ENCODE measurements at places on chromosomes 6 and 20. TPM values are rescaled to one million over a fixed set of nuclear protein-coding genes. Genes with fewer than 3 reads are reported as not detected.
A peak's percentile ranks its signal among the peaks of the same experiment; 100 is the strongest.

DNA sequence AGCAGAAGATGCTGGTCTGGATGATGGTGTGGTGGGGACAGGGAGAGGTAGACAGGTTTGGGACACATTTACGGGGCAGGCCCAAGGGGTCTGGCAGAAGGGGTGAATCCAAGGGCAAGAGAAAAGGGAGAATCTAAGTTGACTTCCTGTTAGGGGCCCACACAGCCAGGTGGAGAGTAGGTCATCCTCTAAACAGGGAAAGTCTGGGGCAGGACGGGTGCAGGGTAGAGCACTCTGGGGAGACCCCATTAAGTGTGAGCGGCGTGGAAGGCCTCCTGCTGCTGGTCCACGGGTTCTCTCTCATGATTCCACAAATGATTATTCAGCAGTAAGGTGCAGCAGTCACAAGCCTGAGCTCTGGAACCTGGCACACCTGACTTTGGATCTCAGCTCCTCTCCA is 2.7 kb downstream of the SRXN1 start:
- DNase-seq = no peak

GRCh38 chr20:47428851-47429336 is 72.4 kb upstream of the ZMYND8 start:
- no peak for DNase-seq

DNA sequence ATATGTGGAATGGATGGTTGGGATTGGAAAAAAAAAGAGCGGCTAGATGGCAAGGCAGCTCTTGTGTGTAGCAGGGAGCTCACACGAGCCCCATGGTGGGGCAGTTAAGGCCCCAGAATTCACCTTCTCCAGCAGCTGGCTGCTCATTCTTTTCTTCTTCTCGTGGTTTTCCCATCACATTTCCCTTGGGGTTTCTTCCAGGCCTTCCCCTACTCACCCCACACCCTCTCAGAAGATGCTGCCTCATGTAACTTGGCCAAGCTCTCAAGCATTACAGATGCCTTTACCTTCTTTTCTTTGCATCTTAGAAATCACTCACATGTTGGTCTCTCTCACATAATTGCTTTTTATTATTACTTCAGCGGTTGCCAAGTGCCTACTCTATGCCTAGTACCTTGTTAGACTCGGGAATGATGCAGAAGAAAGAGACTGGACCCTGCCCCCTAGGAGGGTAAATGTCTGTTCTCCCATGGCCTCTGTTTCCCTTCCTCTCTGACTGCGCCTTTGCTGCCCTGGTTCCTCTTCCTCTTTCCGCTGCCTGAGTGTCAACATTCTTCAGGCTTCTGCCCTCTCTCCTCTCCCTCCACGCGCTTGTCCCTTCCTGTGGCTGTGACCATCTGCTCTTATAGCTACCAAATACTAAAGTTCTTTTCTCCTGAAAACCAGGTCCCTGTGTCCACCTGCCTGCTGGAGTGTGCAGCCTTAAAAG is 28.6 kb downstream of the PPARD start:
- peak; percentile 57 for DNase-seq

GRCh38 chr20:5660346-5660745 is 89.9 kb upstream of the SHLD1 start:
- peak; percentile 44 for DNase-seq

GRCh38 chr6:111250791-111251354 is 163.6 kb downstream of the SLC16A10 start:
- DNase-seq = no peak

GRCh38 chr6:39194466-39194865 is 34.8 kb downstream of the KCNK5 start:
- no peak for DNase-seq

DNA sequence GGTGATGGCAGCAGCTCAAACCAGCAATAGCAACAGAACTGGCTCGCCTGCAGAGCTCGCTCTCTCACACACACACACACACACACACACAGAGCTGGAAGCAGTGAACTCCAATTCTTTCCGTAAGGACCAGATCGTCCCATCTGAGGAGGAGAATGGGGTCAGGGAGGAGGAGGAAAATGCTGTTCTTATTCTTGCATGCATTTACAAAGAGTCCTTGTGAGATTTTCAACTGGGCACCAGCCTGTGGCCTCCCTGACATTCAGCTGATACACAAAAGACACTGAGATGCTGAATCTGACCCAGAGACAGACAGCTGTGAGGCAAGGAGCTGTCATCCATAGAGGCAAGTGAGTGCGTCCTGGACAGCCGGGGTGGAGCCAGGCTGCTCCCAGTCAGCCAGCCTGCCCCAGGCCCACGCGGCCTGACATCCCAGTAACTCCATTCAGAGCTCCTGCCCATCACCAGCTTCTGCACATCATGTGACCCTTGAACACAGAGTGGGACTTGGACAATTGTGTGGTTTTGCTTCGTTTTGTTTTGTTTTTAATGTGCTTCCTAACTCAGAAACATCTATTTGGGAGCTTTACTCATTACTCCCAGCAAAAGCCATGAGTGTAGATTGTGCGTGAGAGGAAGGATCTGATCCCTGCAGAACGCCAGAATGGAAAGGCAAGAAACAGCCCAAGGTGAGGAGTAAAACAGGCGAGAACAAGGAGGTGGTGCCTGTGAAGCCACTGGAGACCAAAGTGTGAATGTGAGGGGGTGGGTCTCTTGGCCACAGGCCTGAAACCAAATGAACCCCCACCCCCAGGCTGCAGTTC is 2.1 kb downstream of the SERPINB9 start:
- DNase-seq = no peak

GRCh38 chr6:39344821-39345280 is 22.3 kb upstream of the KCNK16 start:
- DNase-seq = no peak

GRCh38 chr6:9593554-9593953 is 821.3 kb downstream of the TFAP2A start:
- DNase-seq = peak; percentile 8

- DNase-seq = no peak
These were observed 48.9 kb upstream of the TNFRSF21 start for GRCh38 chr6:47358440-47359225.

- no peak for DNase-seq
These were observed 24.0 kb upstream of the PPP1R3G start for GRCh38 chr6:5061152-5061551.

DNA sequence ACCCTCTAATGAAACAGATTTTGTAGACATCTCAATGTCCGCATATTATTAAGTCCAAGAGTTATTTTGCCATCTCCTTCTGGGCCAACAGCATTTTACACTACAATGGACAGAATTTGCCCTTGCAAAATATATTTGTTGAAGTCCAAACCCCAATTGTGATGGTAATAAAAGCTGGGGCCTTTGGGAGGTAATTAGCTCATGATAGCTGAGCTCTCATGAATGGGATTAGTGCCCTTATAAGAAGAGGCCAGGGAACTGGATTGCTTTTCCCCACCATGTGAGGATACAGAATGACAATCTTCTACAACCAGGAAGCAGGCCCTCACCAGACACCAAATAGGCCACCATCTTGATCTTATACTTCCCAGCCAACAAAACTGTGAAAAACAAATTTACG is 44.9 kb upstream of the MTRF1L start:
- no peak for DNase-seq

DNA sequence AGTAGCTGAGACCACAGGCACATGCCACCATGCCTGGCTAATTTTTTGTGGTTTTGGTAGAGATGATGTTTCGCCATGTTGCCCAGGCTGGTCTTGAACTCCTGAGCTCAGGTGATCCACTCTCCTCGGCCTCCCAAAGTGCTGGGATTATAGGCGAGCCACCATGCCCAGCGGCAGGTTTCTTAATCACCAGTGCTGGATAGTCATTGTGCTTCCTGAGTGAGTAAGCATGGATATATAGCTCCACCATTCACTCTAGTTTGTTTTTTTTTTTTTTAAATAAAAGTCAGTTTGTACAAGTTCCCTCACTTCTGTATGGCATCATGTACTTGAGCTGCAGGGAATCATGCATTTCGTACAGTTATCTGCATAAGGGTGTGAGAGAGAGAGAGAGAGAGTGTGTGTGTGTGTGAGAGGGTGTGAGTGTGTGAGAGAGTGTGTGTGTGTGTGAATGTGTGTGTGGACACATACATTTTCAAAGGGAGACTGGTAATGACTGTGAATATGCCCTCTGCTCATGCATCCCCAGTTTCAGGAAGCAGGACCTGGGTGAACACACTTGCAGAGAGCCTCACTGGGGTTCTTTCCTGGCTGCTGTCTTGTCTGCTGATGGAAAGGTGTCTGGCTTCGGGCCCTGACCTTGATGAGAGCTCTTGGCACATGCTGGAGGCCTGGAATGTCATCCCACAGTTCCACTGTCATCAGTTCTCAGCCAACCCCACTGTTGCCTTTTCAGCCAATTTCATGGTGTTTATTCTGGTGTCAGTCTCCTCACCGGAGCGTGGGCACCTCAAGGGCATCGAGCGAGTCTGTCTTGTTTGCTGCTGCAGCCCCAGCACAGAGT is 65.0 kb upstream of the XRN2 start:
- peak; percentile 27 for DNase-seq

- no peak for DNase-seq
These were observed 741.4 kb upstream of the MAP3K7 start for GRCh38 chr6:91328241-91328640.

- no peak for DNase-seq
These were observed 6.8 kb downstream of the ADA start for GRCh38 chr20:44644667-44645131.

GRCh38 chr6:22732176-22732970 is 163.0 kb downstream of the HDGFL1 start:
- DNase-seq = peak; percentile 60

GRCh38 chr20:56004611-56005388 is 519 bp downstream of the CBLN4 start:
- DNase-seq = no peak

GRCh38 chr6:12791371-12791770 is 74.8 kb downstream of the PHACTR1 start:
- no peak for DNase-seq

GRCh38 chr6:45293306-45293705 is 34.8 kb upstream of the RUNX2 start:
- DNase-seq = no peak

DNA sequence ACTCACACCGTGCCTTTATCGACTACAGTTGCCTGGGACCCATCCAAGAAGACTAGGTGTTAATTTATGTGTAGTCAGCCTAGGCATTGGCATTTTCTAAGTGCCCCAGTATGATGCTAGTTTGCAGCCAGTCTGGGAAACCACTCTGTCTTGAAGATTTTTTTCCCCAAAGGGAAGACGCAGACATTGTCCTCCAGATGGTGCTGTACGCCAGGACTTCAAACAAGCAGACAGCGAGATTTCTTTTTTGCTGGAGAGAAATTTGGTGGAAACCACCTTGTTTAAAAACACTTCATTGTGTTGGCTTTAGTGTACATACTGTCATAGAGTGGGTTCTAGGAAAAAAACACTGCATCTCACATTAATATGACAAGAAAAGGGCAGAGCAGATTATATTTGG is 30.0 kb downstream of the ALDH5A1 start:
- DNase-seq = peak; percentile 59

Gene BTN1A1
- not detected for total RNA-seq

Gene OR10C1
- not detected for total RNA-seq

Gene VSTM2L
- 0.18 TPM for total RNA-seq

Gene GRM1
- total RNA-seq = not detected

Gene HLA-F
- not detected for total RNA-seq

Gene CST1
- not detected for total RNA-seq

Gene CST2
- not detected for total RNA-seq

Gene OPRM1
- total RNA-seq = not detected

Gene VNN1
- total RNA-seq = not detected

Data from IMR-90 (cell line).